ENCODE measurements at places on chromosomes 3 and 15.

DNA sequence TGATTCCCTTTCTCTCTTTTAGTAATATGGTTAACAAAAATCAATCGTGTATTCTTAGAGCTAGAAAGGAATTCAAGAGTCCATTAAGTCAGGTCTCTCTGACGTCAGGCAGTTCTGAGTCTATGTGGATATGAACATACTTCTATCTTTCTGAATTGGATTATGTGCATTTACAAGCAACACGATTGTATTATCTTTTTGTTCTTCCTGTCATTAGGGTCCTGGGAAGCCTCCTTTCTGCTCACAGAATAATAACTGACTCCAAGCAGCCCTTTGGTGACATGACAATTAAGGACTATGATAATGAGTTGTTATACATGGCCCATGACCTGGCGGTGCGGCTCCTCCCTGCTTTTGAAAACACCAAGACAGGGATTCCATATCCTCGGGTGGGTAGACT lies 14.0 kb downstream of the EDEM1 start:
- DNase-seq = no peak

DNA sequence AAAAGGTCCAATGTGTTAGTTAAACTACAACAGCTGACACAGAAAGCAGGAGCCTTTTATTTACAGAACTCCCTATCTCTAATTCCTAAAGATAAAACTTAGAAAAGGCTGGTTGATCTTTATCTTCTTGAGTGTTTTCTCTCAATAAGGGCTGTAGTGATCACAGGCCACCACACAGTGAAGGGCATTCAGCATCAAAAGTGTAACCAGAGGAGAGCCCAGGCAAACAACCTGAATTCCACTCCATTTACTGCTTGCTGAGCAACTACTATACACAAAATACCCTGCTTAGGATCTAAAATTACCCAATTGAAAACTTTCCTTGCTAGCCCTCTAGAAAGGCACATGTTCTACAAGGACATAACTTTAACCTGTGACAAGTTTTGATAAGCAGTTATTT lies 122.7 kb downstream of the MEIS2 start:
- no peak for DNase-seq

- no peak for DNase-seq
Observed at GRCh38 chr3:128385080-128385832, 81.4 kb downstream of the DNAJB8 start.

- DNase-seq = no peak
Observed at GRCh38 chr3:123618768-123619484, 34.1 kb upstream of the HACD2 start.

DNA sequence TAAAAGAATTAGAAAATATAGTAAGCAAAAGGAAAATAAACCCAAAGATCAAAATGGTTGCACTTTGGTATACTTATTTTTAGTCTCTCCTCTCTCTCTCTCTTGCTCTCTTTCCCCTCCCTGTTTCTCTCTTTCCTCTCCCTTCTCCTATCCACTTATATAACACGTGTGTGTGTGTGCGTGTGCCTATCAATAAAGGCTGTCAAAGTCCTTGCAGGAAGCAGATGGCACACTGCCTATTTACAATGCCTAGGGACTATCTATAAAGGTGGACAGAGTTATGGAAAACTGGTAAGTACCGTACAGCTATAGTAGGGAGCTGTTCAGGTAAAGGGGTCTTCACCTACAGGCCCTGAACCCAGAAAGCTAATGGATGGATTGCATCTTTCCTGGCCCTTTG lies 161.6 kb downstream of the SQOR start:
- no peak for DNase-seq

GRCh38 chr15:31484986-31485385 lies 158.4 kb downstream of the KLF13 start:
- no peak for DNase-seq

DNA sequence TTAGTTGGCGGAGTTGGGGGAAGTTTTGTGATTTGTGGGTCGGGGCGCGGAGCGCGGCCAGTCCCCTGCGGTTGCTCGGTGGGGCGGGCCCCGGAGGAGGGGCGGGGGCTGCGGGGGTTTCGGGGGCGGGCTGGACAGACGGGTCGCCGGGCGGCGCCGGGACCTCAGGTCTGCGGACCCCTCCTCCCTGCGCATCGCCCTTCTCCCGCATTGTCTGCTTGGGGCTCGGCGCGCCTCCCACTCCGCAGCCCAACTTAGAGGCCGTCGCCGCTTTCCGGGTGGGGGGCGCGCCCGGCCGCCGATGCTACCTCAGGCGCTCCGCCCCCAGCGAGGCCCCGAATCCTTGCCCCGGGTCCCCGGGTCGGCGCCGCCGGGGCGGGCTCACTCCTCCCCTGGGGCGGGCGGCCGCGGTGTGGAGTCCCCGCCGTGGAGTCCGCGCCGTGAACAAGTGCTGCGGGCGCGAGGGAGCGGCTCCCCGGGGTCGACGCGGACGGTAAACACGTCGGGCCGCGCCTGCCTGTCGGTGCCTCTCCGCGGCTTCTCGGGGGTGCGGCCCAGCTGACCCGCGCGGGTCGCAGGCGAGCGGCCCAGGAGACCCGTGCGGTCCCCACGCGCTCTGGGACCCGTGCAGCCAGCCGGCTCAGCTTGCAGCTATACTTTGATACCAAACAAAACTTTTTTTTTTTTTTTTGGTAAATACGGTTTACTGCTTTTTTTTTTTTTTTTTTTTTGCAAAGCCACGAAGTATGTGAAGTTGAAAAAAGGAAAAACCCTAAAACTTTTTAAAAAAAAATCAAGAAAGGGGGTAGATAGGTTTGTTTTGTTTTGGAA lies 624 bp downstream of the AKAP13 start:
- peak; percentile 48 for DNase-seq

DNA sequence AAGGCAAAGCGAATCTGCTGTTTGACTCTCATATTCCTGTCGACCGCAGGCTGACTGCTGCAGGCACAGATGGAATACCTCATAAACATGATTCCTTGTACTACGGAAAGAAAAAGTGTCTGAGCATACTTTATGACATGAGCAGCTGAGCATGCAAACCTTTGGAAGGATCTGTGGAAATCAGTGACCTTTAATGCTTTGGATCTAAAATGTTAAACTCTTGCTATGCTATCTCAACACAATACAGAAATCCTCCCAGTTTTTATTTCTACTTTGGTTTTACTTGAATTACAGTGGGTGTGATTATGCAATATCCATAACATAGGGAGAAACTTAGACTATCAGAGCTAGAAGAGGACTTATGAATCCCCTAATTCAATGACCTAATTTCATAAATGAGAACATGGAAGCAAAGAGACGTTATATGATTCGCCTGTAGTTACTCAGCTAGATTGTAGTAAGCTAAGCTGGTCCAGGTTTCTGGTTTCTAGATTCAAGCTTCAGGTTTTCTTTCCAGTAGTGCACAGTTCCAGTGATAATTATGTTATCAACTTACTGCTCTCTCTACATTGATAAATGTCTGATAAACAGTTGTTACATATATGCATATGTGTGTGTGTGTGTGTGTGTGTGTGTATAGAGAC lies 127.6 kb upstream of the GBE1 start:
- DNase-seq = no peak

- DNase-seq = no peak
Observed at GRCh38 chr3:122952520-122952919, 75.0 kb downstream of the SEMA5B start.

GRCh38 chr3:110504401-110504800 lies 567.2 kb upstream of the NECTIN3 start:
- no peak for DNase-seq

- no peak for DNase-seq
Observed at GRCh38 chr3:122677216-122677615, 3.4 kb upstream of the PARP14 start.

DNA sequence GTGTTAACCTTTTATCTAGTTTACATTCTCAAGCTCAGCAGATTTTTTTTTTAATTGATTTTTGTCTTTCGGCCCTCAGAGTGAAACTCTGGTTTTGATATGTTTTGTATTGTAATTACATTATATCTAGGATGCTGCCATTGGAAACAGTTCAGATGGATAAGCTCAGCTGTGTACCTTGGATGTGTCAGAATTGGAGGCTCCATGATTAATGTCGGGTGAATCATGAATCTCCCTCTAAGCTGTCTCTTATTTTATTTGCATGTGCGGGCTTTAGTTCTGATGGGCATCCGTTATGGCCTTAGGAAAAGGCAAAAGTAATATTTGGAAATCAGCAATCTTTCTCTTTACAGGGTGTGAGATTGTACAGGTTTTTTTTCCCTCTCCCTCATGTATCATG lies 4.2 kb downstream of the PTPRG start:
- no peak for DNase-seq

DNA sequence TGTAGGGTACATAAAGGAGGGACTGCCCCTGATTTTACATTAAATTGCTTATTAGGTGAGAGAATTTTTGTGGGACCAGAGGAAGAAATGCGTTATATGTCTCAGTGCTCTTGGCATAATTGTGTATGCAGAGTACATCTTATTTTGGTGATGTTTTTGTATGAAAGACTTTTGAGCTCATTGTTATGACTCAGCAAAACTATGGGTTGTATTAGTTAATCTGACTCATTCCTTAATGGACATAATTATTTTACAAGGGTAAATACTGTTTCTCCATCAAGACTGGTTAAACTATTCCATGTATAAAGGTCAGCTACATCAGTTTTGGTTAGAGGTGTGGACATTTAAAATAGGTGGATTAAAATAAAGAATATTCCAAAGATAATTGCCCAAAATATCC lies 156.8 kb downstream of the ALCAM start:
- no peak for DNase-seq

DNA sequence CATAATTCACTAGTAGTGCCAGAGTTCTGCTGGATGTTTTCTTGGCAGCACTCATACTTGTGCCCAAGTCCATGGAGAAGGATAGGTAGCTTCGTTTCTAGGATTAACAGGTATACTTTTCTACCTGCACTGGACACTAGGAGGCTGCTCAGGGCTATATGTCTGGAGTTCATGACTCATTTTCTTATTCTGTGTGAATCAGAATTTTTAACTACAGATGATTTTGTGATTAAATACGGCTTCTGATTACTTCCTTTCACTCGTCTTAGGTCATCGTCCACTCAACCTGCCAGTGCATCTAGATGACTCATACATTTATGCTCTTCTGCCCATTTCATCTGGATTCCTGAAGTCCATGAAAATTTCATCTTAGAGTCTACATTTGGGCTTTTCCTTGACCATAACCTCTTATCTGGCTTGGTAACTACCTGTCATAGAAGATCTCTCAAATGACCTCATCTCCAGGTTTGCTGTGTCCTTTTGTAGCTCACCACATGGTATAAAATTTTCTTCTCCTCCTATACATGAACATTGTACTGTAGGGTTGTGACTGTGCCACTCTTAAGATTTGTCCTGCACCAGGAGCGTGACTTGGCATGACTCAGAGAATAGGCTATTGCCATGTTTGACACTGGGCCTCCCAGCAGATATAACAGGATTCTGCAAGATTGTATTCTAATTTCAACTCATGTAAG lies 66.7 kb upstream of the GCSAM start:
- DNase-seq = no peak

GRCh38 chr15:100986158-100986896 lies 67.2 kb downstream of the LRRK1 start:
- no peak for DNase-seq

GRCh38 chr3:37971467-37971866 lies 19.1 kb upstream of the VILL start:
- DNase-seq = no peak

DNA sequence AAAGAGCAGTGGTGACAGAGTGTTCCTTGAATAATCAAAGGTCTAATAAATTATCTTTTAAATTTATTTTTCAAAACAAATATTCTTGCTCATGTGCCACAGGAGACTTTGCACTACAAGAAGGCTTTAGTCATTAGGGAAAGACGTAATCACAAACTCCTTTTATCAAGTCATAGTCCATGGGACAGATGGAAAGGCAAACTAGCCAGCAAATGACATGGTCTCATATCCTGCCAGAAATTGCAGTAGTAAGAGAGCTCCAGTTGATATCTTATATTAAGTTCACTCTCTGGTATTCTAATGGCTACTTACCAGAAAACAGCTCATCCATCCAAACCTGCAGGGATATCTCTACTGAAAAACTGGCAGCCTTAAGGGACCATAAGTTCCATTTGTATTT lies 225.0 kb upstream of the TP63 start:
- no peak for DNase-seq

- DNase-seq = no peak
Observed at GRCh38 chr3:7520059-7520458, 659.1 kb downstream of the GRM7 start.

DNA sequence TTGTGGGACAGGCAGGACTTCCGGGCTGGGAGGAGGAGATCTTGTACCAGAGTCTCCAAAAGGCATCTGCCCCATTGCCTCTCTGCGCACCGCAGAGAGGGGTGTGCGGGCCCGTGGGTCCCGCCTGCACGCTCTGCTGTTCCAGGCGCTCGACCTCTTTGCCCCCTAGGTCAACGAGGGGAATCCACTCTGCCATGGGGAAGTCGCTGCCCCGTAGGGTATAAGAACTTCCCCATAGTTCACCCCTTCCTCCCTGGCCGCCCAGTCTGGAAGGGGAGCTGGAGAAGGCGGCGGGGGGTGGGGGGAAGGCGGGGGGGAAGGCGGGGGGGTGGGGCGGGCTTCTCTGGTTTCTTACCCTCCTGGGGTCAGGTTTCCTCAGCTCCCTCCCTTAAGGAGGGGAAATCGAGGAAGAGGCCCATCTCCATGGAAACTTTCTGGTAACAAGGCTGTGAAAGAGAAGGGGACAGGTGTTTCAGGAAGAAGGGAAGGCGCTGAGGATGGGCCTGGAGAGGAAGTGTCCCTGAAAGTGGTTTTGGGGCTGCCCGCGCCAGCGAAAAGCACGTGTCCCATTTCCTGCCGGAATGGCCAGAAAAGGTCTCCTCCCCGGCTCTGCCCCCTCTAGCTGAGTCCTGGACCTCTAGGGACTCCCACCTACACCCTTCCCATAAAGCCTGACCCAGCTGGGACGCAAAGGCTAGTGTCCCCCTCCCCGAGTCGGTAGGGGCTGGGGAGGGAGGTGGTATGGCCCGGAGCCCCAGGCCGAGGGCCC lies 27.5 kb downstream of the NR1I2 start:
- no peak for DNase-seq

GRCh38 chr3:16151109-16151508 lies 23.4 kb upstream of the GALNT15 start:
- no peak for DNase-seq

DNA sequence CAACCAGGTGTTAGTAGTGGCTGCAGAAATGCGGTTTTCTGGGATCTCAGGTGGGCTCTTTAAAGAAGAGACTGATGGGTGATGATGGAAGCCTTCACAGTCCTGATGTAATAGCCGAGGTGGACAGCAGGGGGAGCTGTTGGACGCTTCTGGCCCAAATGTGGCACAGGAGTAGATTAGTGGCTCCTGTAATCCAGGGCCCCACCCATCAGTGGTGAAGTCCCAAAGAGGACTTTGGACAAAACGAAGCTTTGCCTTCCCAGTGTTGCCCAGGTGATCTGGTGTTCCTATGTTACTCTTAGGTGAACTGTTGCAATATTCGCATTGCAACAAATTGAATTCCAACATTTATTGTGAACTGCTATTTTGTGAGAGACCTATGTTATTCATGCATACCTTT lies 31.8 kb upstream of the MYZAP start:
- DNase-seq = peak; percentile 61

DNA sequence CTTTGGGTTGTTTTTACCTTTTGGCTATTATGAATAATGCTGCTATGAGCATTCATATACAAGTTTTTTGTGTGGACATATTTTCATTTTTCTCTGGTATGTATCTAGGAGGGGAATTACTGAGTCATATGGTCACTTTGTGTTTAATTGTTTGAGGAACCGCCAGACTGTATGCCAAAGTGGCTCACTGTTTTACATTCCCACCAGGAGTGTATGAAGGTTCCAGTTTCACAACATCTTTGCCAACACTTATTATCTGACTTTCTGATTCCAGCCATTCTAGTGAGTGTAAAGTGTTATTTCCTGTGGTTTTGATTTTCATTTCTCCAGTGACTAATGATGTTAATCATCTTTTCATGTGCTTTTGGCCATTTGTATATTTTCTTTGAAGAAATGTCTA lies 51.8 kb downstream of the CMTM7 start:
- DNase-seq = no peak
